ENCODE measurements at places on chromosomes 1 and 21. TPM values are rescaled to one million over a fixed set of nuclear protein-coding genes. Genes with fewer than 3 reads are reported as not detected.

S100A5 gene
- polyA plus RNA-seq = not detected

CAMK2N1 gene
- 0.23 TPM for polyA plus RNA-seq

SYT11 gene
- polyA plus RNA-seq = 3.1 TPM

GSTM2 gene
- 20.8 TPM for polyA plus RNA-seq

CSF3R gene
- polyA plus RNA-seq = not detected

TCHHL1 gene
- not detected for polyA plus RNA-seq

FCGR2B gene
- not detected for polyA plus RNA-seq
